Thoracic aorta (tissue), 2 donors: ENCODE measurements at places on chromosomes 7 and 10. TPM values are rescaled to one million over a fixed set of nuclear protein-coding genes. Genes with fewer than 3 reads are reported as not detected.

Gene SFTPA1
- not detected for total RNA-seq

Gene IGFBP1
- total RNA-seq, result not detected

Gene PPA1
- total RNA-seq, result 76.1 TPM

- no peak overlapping the region for H3K27ac ChIP-seq
- H3K4me3 ChIP-seq, result no peak overlapping the region
- H3K27me3 ChIP-seq, result no peaks in the 10 kb centered on the region
- DNase-seq, result no peak
Measured at GRCh38 chr10:23114228-23114850, 19.0 kb downstream of the MSRB2 start.

DNA sequence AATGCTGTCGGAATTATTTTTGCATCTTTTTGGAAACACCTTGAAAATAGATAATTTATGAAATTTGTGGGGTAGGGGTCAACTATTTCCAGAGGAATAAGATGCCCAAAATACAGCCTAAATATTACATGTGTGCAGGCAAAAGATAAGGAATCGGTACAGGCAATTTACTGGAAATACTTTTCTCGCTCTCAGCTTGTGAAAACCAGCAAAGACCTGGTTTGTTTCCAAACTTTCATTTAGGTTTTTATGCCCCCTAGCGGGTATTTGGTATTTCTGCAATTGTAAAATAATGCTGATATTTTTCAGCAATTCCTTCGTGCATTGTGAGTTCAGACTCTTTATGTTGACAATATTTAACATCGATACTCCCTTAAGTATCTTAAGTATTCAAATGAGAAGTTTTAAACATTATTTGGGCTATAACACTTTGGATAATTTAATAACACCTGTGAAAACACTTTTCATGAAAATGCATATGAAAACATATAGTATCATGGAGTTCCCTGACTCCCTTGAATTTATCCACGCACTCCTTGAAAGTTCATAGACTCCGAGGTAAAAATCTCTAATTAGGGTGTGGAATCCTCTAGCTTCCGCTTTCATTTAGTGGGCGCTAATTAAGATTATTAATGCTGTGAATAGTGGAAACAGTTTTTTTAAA, 132.4 kb downstream of the TSPAN12 start:
- H3K4me1 ChIP-seq, result no peaks in the 10 kb centered on the region
- DNase-seq, result no peak
- H3K27ac ChIP-seq, result no peak overlapping the region
- H3K36me3 ChIP-seq, result no peaks in the 10 kb centered on the region
- no peak overlapping the region for H3K4me3 ChIP-seq
- H3K27me3 ChIP-seq, result no peaks in the 10 kb centered on the region

DNA sequence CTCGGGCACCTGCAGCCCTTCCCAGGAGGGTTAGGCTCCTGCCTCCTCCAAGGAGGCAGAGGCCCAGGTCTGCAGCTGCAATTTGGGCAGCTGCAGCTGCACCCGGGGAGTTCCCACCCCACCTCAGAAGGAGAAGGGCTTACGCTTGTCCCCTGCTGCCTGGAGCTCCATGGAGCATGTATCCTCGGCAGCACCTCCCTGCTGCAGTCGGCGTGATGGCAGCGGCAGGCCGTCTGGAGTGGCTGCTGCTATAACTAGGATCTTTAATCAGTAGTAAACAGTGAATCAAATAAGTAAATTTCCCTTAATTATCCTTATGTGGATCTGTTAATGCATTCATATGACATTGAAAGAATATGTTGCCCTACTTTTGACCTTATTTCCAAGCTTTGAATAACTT, 167.0 kb downstream of the PON1 start:
- no peaks in the 10 kb centered on the region for H3K4me1 ChIP-seq
- H3K27ac ChIP-seq, result no peak overlapping the region
- H3K4me3 ChIP-seq, result no peak overlapping the region
- H3K27me3 ChIP-seq, result no peaks in the 10 kb centered on the region
- no peak for DNase-seq

GRCh38 chr10:17383801-17384555, 70.4 kb downstream of the ST8SIA6 start:
- no peak for DNase-seq
- H3K27me3 ChIP-seq, result no peaks in the 10 kb centered on the region
- H3K36me3 ChIP-seq, result no peaks in the 10 kb centered on the region
- peaks cover 46% of the 10 kb centered on the region for H3K4me1 ChIP-seq
- H3K27ac ChIP-seq, result peak overlapping the region; percentile 55
- peak overlapping the region; percentile 44 for H3K4me3 ChIP-seq

DNA sequence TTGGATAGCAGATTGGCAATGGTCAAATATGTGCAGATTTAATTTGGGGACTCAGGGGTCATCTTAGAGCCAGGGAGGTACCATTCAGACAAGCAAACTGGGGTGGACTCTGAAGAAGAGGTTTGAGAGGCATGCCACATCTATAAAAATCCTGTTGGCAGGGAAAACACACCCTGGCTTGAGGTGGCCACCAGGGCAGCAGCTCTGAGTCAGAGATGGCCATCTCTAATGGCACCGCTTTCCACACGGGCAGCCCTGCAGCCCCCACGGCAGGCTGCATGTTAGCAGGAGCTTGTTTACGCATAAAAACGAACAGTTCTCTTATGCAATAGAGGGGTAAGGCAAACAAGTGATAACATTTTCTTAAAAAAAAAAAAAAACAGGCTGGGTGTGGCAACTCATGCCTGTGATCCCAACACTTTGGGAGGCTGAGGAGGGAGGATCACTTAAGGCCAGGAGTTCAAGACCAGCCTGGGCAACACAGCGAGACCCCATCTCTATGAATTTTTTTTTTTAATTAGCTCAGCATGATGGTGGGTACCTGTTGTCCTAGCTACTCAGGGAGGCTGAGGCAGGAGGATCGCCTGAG, 14.9 kb downstream of the DLG5 start:
- no peak overlapping the region for H3K4me3 ChIP-seq
- no peak for DNase-seq
- H3K4me1 ChIP-seq, result peaks cover 5% of the 10 kb centered on the region
- H3K36me3 ChIP-seq, result no peaks in the 10 kb centered on the region
- no peak overlapping the region for H3K27ac ChIP-seq

DNA sequence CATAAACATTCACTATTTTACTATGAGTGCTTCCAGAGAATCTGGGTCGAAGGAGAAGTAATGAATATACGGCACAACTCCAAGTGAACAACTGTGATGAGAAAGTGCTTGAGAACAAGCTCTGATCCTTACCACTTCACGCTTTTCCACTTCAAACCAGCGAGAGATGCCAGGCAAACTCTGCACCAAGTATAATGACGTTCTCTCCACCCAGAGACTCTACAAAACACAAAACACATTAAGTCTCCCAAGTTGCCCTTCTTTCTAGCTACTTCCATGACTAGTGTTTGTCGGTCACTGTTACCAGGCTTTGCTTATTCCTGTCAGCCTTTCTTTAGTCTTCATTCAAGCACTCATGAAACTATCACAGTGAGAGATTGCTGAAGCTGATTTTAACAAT, 193.1 kb upstream of the IMMP2L start:
- peaks cover 38% of the 10 kb centered on the region for H3K4me1 ChIP-seq
- no peaks in the 10 kb centered on the region for H3K27me3 ChIP-seq
- no peak for DNase-seq
- H3K36me3 ChIP-seq, result no peaks in the 10 kb centered on the region
- no peak overlapping the region for H3K4me3 ChIP-seq

GRCh38 chr10:91907914-91908336, 1.4 kb downstream of the FGFBP3 start:
- peaks cover 16% of the 10 kb centered on the region for H3K4me1 ChIP-seq
- peak overlapping the region; percentile 90 for H3K4me3 ChIP-seq
- H3K27me3 ChIP-seq, result no peaks in the 10 kb centered on the region
- no peaks in the 10 kb centered on the region for H3K36me3 ChIP-seq
- DNase-seq, result no peak

DNA sequence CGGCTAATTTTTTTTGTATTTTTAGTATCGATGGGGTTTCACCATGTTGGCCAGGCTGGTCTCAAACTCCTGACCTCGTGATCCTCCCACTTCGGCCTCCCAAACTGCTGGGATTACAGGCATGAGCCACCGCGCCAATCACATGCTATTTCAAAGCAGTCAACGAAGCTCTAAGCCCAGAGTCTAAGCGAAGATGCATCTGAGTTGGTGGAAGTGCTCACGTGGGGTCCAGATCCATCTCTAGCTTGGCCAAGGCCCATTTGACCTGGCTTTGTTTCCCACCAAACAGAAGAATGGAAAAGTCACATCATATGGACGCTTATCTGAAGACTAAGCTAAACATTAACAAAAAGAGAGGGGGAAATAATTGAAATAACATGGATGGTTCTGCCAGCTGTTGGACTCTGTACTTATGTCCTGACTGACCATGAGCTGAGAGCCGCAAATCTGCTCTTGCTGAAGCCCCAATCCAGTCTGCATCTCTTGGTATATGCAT, 3.8 kb upstream of the GTF2I start:
- no peak overlapping the region for H3K27ac ChIP-seq
- no peak for DNase-seq
- no peaks in the 10 kb centered on the region for H3K27me3 ChIP-seq
- peaks cover 13% of the 10 kb centered on the region for H3K4me1 ChIP-seq

DNA sequence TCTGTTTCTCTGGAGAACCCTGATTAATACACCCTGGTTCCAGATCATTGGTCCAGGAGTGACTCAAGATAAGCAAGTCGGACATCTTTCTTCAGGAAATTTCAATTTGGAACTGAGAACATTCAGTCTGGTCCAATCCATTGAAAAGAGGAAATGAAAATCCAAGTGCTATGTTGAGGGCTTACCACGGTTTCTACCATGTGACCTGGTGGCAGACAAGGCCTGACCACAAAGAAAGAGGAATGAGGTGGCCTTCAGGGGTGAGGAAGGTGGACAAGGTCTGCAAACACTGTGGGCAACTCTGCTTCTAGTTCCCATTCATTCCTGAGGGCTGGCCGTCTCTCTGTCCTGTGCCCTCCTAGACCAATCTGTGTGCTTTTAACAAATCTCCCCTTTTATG, 149.2 kb upstream of the GHITM start:
- no peak for DNase-seq
- no peak overlapping the region for H3K27ac ChIP-seq
- no peaks in the 10 kb centered on the region for H3K4me1 ChIP-seq
- no peak overlapping the region for H3K4me3 ChIP-seq

- H3K36me3 ChIP-seq, result no peaks in the 10 kb centered on the region
- H3K4me1 ChIP-seq, result no peaks in the 10 kb centered on the region
- no peak overlapping the region for H3K4me3 ChIP-seq
- DNase-seq, result no peak
Measured at GRCh38 chr7:123771256-123771655, 22.5 kb upstream of the WASL start.

DNA sequence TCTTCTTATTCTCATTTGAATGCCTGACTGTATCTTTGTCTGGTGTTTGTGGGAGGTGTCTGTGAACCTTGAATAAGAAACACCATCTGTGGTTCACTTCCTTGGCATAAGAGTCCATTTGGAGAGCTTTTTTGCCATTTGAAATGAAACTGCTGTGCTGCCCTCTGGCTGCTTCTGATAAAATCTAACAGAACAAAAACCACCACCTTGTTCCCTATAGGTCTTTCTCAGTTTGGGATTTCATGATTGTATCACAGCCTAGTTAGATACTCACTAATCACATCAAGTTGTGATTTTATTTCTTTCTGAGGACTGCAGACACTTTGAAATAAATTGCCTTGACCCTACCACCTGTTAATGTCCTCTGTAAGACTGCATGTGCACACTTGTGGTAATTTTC, 102.7 kb upstream of the FAM13C start:
- H3K27ac ChIP-seq, result no peak overlapping the region
- no peak for DNase-seq
- no peaks in the 10 kb centered on the region for H3K27me3 ChIP-seq
- H3K4me3 ChIP-seq, result no peak overlapping the region

GRCh38 chr7:37669818-37670217, 13.7 kb upstream of the GPR141 start:
- no peak overlapping the region for H3K27ac ChIP-seq
- H3K36me3 ChIP-seq, result no peaks in the 10 kb centered on the region
- H3K4me1 ChIP-seq, result no peaks in the 10 kb centered on the region
- DNase-seq, result no peak
- no peaks in the 10 kb centered on the region for H3K27me3 ChIP-seq

DNA sequence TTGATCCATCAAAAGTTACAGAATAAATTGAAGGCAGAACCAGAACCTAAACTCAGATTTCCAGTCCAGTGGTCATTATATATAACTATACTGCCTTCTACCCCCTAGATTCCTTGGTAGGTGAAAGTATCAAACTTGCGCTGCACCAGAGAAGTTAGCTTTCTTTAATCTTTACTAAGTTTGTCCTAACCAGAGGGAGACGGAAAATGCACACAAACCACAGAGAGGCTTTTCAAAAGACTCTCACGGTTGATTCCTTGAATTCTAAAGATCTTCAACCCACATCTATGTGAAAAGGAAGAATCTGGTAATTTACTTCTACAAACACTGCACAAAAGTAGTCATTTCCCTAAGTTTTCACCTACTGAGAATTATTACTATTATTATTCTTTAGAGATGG, 18.2 kb upstream of the KIAA1549 start:
- no peak overlapping the region for H3K27ac ChIP-seq
- no peak overlapping the region for H3K4me3 ChIP-seq
- H3K36me3 ChIP-seq, result no peaks in the 10 kb centered on the region

DNA sequence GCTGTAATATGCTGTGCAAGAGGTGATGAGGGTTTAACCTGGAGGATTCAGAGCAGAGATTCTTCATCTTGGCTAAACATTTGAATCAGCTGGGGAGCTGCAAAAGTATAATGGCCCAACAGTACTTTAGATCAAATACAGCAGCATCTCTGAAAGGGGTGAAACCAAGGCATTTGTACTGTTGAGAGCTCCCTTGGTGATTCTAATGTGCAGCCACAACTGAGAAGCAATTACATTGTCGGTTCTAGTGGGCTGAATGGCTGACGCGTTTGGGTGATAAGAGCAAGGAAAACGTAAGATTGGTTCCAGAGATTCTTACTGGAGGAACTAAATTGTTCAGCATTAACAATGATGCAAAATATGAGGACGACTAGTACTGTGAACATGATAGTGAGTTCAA, 269.7 kb downstream of the AGMO start:
- no peaks in the 10 kb centered on the region for H3K4me1 ChIP-seq
- H3K4me3 ChIP-seq, result no peak overlapping the region
- DNase-seq, result no peak
- H3K27ac ChIP-seq, result no peak overlapping the region
- H3K27me3 ChIP-seq, result no peaks in the 10 kb centered on the region

DNA sequence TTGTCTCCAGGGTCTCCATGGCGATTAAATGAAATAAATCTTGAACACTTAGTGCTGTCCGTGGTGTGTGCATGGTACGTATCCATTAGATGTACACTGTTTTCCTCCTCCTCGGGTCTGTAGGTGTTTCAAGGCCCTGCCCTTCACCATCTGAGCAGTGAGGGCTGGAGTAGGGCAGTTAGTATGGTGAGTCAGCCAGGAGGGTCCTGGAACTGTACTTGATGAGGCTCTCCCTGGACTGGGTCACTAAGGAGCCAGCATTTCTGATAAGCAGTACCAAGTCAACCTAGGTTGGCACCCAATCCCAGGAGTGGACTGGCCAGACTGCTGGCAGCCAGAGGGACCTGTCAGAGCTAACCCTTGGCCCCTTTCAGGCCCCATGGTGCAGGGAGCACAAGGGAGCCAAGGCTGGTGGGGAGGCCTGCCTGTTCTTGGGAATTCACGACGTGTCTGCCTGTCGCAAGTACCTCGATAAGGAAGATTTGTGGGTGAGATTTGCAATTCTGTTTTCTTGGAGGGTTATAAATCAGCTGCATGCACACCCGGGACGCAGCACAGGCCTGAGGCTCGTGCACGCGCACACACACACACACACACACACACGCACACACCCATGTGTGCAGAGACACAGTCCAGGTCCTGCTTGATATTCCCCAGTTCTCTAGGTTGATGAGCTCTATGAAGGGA, 114.2 kb downstream of the ZMIZ1 start:
- no peak overlapping the region for H3K4me3 ChIP-seq
- H3K27me3 ChIP-seq, result no peaks in the 10 kb centered on the region
- DNase-seq, result no peak
- H3K27ac ChIP-seq, result peak overlapping the region; percentile 1
